ENCODE measurements at places on chromosomes 1 and 21.
A peak's percentile ranks its signal among the peaks of the same experiment; 100 is the strongest.

DNA sequence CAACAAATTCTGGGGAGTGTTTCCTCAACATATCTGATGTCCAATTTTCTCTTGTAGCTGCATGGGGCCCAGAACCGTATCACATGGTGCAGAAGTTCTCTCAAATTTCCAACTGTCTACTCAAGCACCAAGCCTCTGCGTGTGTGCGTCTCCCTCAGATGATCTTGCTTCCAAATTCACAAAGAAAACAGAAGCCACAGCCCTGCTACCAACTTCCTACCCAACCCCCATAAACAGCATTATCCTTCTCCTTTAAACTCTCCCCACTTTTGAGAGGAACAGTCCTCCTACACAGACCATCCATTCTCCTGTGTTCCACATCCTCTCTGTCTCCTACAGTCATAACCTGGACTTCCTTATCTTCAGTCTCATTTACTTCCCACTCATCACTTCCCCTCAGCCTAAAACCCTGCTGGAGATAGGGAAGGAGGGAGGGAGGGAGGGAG, 354.1 kb downstream of the SMYD3 start:
- no peak for DNase-seq

- DNase-seq = no peak
These were observed 502.2 kb downstream of the PLPP3 start for GRCh38 chr1:56077206-56077605.

DNA sequence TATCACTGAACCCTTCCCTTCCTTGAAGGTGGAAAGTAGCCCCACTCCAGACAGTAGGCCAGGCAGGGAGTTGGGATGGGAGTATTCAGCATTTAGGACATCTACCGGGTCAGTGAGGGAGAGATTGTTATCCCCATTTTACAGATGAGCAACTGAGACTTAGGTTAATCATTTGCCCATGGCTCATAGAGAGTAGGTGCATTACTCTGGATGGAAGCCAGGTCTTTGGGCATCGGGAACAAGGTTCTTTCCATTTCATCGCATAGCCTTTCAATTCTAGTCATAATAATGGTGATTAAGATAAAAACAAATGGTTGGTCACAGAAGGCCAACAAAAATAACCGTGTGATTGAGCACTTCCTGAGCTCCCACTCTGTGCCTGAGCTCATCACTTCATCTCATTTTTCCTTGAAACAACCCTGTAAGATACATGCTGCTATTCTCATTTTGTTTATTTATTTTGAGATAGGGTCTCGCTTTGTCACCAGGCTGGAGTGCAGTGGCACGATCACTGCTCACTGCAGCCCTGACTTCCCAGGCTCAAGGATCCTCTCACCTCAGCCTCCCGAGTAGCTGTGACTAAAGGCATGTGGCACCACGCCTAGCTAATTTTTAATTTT, 64.8 kb downstream of the NAV1 start:
- DNase-seq = no peak

DNA sequence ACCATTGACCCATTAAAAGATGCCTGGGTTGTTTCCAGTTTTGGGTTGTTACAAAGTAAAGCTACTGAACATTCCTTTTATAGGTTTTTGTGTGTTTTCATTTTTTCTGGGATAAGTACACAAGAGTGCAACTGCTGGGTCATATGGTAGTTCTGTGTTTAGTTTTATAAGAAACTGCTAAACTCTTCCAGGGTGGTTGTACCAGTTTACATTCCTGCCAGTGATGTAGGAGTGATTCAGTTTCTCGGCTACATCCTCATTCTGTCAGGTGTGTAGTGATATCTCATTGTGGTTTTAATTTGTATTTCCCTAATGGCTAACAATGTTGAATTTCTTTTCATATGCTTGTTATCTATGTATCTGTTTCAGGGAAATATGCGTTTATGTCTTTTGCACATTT, 58.5 kb upstream of the DNAJC6 start:
- no peak for DNase-seq

DNA sequence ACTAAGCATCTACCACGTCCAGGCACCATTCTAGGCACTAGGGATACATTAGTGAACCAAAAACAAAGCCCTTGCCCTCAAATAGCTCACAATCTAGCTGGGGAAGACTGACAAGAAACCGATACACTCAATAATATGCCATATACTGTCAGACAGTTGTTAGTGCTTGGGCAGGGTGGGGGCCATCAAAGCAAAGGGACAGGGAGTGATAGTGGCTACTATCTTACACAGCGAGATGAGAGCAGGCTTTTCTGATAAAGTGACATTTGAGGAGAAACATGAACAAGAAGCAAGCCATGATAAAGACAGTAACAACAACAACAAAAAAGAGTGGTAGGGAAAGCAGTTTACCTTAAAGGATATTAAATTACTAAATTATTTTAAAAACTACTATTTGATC, 41.1 kb downstream of the ERO1B start:
- no peak for DNase-seq

DNA sequence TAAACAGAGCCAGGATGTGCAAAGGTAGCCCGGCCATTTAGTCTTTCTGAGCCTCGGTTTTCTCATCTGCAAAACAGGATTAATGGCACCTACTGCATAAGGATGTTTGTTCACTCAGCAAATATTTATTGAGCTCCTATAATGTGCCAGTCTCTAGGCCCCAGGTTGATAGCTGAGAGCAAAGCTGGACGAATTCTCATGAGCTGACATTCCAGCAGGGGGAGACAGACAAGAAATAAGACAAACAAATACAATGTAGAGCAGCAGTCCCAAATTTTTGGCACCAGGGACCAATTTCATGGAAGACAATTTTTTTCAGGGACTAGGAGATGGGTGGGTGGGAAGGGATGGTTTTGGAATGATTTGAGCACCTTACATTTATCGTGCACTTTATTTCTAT, 74.3 kb upstream of the PAX7 start:
- DNase-seq = no peak

DNA sequence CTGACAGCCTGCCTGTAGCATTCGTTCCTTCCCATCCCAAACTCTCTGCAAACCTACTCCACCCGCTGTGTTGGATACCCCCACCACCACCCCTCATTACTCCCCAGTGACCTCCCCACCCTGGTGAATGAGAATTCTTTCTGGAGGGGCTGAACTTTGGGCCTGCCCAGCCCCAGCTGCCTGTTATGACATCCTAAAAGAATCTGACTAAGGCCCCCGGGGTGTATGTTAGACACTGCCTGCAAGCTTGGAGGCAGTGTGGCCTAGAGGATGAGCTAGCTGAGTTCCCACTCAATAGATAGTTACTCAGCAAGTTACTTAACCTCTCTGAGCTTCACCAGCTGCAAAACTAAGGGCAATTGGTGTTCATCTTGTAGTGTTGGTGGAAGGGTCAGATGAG, 110.2 kb upstream of the FGGY start:
- DNase-seq = no peak

DNA sequence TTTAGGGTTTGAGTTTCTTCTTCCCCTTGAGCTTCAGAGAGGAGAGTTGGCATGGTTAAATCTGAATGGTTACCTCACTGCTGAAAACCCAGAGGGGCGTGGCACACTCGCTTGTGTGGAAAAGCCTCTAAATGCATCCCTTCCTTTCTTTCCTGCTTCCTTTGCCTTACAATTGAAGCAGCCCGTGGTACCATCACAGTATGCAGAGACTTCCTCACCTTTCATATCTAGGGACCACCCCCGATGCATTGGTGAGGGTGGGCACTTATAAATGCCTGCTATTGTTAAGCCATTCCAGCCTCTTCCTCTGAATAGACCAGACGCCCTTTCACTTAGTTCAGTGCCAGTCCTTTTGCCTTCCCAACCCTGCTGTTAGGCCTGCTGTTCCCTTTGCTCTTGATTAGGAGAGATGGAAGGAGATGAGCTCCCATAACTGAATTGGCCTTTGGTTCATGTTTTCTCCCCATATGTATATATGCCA, 21.9 kb upstream of the LAX1 start:
- DNase-seq = no peak

DNA sequence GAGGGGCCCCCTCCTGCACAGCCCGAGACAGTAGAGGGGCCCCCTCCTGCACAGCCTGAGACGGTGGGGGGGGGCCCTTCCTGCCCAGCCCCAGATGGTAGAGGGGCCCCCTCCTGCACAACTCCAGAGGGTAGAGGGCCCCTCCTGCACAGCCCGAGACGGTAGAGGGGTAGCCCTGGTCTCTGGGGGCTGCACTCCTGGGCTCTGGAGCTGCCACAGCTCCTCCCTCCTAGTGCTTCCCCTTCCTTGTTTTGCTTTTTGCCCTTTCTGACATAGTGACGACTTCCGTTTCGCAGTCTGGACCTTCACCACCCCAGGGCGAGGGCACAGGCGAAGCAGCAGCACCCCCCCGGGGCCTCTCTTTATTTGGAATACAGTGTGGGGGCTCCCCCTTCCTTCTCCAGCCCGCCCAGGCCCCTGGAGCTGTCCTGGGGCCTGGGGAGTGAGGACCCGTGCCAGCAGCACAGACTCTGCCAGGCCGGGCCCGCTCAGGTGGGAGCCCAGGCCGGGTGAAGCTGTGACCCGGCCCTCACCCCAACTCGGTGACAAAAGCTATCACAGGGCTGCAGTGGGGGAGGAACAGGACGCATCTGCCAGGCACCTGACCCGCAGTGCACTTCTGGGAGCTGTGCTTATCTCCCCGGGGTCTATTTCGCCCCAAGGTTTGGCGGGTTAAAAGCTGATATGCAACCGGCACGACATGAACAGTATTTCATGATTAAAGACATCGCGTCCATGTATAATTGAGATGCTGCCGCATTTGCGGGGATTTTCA, 1.1 kb upstream of the PRXL2B start:
- DNase-seq = peak; percentile 46

GRCh38 chr1:188017921-188018320, 1189.2 kb downstream of the PLA2G4A start:
- no peak for DNase-seq

GRCh38 chr1:8294170-8294697, 23.7 kb upstream of the SLC45A1 start:
- DNase-seq = no peak

DNA sequence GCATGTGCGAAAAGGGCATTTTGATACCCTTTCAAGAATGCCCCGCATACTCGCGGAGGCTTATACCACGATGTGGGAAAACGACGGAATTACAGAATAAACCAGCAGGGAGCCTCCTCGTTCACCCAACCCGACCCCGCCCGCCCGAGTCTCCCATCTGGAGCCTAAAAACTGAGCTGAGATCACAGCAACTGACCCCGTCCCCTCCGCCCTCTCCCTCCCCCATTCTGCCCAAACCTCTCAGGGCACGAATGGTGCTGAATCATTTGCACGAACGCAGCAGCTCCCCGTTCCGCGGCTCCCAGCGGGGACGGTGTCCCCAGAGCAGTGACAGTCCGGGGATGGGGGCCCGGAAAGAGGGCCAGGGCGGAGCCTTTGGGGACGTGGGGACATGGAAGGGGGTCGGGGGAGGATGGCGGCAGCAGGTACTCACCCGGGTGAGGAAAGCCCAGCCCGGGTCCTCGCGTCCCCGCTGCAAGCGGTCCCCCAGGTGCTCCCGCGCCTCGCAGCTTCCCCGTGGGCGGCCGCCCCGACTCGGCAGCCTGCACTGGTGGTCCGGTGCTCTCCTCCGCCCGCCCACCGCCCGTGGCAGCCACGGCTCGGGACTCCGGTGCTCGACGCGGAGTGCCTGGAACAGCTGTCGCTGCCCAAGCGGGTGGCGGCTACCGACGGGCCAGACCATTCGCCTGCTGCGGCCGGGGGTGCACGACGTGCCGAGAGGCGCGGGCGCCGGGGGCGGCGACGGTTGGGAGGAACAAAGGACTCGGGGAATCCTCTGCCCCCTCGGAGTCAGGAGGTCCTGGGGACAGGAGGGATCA, at the start of gene TTLL7:
TSS of gene TTLL7 (minus strand) at position 635 of the 818 bp plus-strand sequence. CDS start 46,921 bp downstream, outside the sequence.
- DNase-seq = peak; percentile 4

DNA sequence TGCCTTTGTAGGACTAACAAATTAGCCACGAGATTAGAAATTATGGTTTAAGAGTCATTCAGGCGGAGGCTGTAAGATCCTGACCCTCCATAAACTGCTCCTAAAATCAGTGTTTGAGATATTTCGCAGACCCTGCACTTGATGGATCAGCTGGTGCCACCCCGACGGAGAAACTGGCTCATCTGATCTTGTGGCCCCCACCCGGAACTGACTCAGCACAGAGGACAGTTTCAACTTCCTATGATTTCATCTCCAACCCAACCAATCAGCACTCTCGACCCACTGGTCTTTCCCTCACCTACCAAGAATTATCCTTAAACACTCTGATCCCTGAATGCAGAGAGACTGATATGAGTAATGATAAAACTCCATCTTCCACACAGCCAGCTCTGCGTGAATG, 3.7 kb upstream of the JAM2 start:
- no peak for DNase-seq

GRCh38 chr21:44800971-44801467, 601 bp downstream of the UBE2G2 start:
- no peak for DNase-seq

DNA sequence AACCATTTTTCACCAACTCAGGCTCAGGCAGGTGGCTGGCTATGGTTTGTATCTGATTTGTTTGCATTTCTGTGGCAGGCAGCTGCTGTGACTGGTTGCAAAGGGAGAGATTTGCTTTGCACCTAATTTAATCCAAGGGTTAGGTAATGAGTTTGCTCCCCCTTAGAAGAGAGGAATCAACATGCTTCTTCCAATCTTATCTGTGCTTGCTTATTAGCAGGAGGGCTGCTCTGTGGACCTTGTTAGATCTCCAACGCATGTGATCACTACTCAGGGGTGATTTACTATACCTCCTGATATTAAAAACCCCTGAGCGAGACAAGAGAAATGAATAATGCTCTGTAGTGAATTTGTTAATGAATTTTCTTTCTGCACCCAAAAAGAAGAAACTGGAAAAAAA, 20.5 kb downstream of the OLFML3 start:
- no peak for DNase-seq

DNA sequence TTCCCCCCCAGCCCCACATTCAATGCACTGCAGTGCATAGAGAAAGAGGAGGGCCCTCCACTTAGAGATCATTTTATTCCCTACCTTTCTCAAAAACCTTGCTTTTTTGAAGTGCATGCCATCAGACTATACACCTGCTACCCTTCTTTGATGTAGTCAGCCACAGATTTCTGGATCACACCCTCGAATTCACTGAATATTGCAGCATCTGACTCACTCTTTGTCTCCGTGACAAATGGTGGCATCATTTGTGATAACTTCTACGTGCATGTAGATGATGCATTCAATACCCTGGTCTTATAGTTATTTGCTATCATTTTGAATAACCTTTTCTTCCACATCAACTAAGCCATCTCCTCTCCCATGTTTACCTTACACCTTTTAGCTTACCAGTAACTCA, 310.3 kb upstream of the SGIP1 start:
- no peak for DNase-seq

DNA sequence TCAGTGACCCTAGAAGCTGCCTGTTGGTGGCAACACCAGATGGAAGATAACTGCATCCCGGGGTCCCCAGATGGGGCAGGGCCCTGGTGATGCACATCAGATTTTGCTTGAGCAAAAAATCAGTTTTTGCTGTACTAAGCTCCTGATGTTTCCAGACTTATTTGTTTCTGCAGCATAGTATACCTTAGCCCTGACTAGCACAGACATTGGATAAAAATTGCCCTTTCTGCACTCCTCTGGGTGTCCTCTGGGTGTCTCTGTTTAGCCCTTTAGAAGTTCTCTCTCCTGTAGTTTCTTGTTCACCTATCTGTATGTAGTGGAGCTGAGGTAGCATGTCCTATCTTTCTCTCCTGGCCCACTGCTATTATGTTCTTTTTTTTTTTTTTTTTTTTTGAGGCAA, 30.3 kb upstream of the PLA2G2C start:
- no peak for DNase-seq

GRCh38 chr1:219931033-219931432, 2.7 kb upstream of the SLC30A10 start:
- no peak for DNase-seq

Measured in activated T-helper 1 cell treated with anti-CD3 and anti-CD28 coated beads, Interleukin-2, amount 50 U/mL, for 16 hours (primary cell).